ENCODE measurements at places on chromosomes 5 and 9. TPM values are rescaled to one million over a fixed set of nuclear protein-coding genes. Genes with fewer than 3 reads are reported as not detected.

OR2V2 gene
- not detected for total RNA-seq

GRCh38 chr9:130215341-130216119 lies 43.3 kb downstream of the NCS1 start:
- no peak for DNase-seq

GRCh38 chr5:161547738-161548486 lies 1.4 kb upstream of the GABRB2 start:
- DNase-seq = no peak

GRCh38 chr9:132044176-132044875 lies 35.3 kb downstream of the MED27 start:
- DNase-seq = no peak

C9orf43 gene
- total RNA-seq = 0.47 TPM

- DNase-seq = no peak
These were observed 48.1 kb downstream of the TEK start for GRCh38 chr9:27157097-27157496.

DMRT2 gene
- not detected for total RNA-seq

DNA sequence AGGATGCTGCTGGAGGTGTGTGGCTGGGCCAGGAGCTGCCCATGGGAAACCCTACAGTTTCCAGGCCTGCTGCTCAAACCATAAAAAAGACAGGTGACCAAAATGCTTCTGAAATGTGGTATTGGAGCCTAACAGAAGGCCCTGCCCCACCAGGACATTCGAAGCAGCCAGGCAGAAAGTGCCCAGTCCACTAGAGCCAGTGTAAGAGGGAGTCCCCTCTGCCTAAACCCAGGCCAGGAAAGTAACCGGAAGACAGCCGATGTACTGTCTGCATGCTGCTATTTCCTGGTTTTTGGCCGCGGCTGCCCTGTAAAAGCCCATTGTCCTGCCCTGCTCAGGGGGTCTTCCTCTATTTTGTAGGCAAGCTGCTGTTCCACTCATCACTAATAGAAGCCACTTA lies 150.7 kb upstream of the IRX2 start:
- DNase-seq = no peak

DNA sequence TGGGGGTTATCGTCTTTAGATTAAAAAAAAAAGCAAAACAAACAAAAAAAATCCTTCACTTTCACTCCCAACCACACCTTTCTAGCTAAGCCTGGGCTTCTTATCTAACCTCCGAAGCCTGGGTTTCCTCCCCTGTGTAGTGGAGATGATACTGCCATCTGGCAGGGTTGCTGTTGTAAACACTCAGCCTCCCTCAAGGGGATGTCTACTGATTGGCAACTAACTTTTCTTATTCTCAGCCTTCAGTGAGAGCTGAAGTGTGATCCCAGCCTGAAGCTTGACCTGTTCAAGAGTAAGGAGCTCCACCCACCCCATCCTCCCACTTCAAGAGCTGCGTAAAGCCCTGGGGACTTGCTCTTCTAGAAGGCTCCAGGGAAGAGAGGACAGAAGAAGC lies 21.5 kb upstream of the WWC1 start:
- no peak for DNase-seq

ELAVL2 gene
- total RNA-seq = not detected

DNA sequence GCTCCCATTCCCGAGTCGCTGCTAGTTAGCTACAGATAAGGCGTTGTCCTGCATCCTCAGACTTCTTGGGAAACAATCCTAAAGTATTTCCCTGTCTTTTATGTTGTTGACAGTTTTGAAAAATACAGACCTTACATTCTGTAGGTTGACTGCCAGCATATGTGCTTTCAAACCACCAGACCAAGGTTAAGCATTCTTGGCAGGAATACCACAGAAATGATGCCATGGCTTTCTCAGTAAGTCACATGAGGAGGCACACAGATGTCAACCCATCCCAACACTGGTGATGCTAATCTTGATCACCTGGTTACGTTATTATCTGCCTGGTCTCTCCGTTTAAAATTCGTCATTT lies 871 bp downstream of the GLE1 start:
- DNase-seq = no peak

DNA sequence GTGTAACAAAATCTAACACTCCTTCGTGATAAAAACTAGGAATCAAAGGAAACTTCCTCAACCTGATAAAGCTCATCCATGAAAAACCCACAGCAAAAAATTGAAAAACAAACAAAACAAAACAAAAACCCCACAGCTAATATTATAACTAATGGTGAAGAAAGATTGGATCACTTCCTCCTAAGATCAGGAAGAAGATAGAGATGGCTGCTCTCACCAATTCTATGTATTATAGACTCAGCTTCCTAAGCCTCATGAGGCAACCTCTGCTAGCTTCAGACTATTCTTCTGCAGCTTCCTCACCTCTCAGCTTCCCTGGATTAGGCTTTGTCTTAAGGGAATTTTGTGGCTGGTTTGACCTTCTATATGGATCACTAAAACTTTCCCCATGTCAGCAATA lies 40.1 kb downstream of the PHAX start:
- DNase-seq = no peak

DNA sequence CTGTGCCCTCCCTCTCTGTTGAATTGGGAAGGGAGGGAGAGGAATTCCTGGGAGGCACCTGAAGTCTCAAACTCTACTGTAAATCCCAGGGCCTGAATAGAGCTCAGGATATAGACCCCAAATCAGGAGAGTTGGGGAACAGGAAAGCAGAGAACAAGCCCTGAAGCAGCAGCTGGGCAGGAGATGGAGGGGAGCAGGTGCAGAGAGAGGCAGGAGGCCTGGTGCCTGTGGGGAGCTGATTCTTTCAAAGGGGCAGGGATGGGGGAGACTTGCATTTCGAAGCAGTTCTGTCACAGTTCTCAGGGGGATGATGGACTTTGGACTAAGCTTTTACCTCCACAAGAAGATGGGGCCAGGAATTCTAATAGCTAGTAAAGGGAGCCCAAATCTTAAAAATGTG lies 50.2 kb downstream of the NIM1K start:
- no peak for DNase-seq

GRCh38 chr9:87490225-87490624 lies 7.4 kb upstream of the DAPK1 start:
- DNase-seq = no peak

- no peak for DNase-seq
These were observed 27.5 kb upstream of the FCN2 start for GRCh38 chr9:134852906-134853654.

DNA sequence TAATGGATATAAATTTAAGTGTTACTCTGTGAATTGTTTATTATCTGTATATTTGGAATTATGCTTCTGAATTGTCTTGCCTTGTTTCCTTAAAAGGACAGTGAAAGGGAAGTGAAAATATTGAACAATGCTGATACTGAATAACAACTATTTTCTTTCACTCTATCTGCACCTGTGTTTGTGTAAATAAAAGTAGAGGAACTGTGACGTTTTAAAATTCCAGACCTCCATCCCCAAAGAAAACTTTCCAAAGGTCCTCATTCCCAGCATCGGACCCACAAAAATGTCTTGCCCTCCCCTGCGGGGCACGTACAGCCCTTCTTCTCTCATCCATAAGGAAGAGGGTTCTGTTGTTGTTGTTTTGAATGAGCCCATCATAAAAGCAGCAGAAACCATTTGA lies 100.0 kb downstream of the NLN start:
- DNase-seq = no peak

- DNase-seq = no peak
These were observed 145.7 kb downstream of the IRX1 start for GRCh38 chr5:3741374-3741770.

GRCh38 chr5:91182763-91183162 lies 200.4 kb downstream of the ARRDC3 start:
- DNase-seq = no peak

DNA sequence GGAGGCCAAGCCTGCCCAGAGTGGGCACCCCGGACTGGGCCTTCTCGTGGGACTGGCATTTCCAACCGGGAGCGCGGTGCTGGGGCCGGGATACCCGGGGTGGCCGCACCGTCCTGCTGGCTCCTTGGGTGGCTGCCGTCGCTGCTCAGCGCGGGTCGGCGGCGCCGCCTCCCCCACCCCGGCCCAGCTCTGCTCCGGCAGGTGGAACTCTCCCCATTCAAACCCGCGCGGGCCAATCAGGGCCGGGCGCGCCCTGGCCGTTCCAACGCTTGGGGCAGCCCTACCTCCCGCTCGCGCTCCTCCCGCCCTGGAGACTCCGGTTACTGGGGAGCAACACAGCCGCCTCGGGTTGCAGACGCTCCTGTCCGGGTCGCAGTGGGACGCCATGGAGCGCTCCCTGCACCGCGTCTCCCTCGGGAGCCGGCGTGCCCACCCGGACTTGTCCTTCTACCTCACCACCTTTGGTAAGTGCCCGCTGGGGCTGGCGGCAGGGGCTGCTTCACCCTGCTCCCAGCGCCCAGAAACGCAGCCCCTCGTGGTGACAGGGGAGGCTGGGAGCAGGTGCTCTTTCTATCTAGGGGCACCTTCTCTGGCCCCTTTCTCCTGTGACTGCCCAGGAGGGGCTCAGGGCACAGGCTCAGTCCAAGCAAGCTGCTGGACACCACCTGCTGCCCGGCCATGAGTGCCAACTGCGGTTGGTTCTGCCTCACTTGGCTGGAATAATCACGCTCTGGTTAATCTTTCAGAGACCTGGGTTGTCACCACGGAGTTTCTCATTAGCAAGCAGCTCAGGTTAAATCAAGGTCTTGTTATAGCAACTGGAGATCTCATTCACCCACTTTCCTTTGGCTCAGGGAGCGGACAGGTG lies at the start of gene RGS3:
Gene RGS3, plus strand, starts transcription at position 310 of the 868 bp plus-strand sequence. Its CDS starts 76 bp downstream, at position 386.
- DNase-seq = no peak

GRM6 gene
- total RNA-seq = not detected

- DNase-seq = no peak
These were observed 123.0 kb downstream of the C9orf50 start for GRCh38 chr9:129497813-129498450.
